ENCODE measurements at places on chromosomes 3 and 15.

DNA sequence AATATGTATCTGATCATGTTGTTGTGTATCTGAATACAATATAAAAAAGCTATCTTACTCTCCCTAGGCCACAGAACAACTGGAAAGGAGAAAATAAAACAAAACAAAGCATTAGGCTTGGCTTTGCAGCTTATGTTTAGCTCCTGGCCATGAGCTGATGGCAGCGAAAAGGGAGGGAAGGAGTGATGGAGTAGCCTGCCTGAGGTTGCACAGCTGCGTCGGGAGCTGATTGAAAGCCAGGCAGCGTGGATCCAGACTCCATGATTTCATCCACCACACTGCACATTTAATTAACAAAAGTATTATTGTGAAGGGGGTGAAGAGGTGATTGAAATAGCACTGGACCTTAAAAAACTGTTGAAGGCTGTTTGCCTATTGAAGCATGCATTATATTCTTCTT, 212.2 kb downstream of the GABRG3 start:
- DNase-seq = no peak

- no peak for DNase-seq
Measured at GRCh38 chr3:157865352-157866000, 240.7 kb downstream of the SHOX2 start.

DNA sequence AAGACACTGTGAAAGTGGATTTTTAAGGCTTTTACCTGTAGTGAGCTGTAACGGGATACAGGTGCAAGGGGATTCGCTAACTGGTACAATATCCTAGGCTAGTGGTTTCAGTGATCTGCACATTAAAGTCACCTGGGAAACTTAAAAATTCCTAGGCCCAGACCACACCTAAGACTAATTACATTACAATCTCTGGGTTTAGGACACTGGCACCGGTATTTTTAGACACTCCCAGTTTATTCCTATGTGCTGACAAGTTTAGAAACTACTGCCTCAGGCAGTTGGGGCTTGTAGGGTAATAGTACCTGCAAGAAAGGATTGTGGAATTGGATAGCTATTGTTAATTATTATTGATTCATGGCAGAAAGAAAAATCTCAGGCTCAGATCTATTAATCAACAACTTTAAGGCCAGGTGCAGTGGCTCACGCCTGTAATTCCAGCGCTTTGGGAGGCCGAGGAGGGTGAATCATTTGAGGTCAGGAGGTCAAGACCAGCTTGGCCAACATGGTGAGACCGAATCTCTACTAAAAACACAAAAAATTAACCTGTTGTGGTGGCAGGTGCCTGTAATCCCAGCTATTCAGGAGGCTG, 50.4 kb upstream of the CASR start:
- DNase-seq = no peak

GRCh38 chr15:71627604-71628003, 182.8 kb upstream of the NR2E3 start:
- DNase-seq = no peak

DNA sequence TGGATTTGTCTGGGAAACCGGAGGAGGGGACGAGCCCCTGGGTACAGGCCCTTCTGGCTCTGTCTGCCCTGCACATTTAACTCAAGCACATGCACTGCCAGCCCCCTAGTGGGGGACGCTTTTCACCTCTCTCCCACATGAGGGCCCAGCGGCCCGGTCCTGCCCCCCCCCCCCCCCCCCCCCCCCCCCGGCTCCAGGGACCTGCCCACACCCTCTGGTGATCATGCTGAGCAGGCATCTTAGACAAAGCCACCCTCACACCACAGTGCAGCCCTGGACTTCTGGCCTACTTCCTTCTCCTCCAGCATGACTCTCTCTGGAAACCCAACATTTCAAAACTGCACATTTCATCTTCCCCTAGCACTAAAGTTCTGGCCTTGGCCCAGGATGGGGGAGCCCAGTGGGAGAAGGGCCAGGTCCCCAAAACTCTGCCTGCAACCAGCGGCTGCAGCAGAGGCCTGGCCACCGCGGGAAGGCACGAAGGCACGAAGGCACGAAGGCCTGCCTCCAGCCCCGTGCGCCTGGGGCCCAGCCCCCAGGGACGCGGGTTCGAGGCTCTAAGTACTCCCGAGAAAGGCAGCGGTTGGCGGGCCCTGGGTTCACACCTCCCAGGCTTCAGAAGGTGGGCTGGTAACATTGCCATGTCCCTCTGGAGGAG, 14.1 kb downstream of the KLF15 start:
- DNase-seq = peak; percentile 58

DNA sequence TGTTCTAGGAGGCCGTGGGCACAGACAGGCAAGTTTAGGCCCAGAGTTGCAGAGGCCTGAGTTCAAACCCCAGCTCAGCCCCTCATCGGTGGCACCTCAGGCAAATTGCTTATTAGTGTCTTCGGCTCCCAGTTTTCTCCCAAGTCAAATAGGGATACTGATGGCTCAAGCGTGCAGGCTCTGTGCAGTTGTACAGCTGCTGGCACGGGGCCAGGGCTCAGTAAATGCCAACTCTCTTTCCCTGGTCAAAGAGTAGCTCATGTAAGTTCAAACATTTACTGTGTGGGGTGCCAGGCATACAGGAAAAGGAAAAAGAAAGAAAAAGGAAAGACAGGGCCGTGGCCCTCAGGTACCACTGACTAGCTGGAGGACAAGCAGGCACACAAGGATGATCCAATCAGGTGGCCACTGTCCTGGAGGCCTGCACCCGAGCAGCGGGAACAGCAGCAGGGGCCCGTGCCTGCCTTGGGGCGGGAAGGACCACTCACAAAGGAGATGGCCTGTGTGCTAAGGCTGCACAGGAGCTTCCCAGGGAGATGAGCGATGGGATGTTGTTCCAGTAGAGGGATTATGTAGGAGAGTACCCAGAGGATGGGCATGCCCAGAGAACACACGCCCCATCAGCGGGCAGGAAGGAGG, 70.8 kb downstream of the TBC1D2B start:
- DNase-seq = peak; percentile 75

GRCh38 chr15:90067181-90067952, 34.9 kb downstream of the IDH2 start:
- no peak for DNase-seq

- DNase-seq = no peak
Measured at GRCh38 chr3:9100513-9100894, 137.2 kb upstream of the RAD18 start.

DNA sequence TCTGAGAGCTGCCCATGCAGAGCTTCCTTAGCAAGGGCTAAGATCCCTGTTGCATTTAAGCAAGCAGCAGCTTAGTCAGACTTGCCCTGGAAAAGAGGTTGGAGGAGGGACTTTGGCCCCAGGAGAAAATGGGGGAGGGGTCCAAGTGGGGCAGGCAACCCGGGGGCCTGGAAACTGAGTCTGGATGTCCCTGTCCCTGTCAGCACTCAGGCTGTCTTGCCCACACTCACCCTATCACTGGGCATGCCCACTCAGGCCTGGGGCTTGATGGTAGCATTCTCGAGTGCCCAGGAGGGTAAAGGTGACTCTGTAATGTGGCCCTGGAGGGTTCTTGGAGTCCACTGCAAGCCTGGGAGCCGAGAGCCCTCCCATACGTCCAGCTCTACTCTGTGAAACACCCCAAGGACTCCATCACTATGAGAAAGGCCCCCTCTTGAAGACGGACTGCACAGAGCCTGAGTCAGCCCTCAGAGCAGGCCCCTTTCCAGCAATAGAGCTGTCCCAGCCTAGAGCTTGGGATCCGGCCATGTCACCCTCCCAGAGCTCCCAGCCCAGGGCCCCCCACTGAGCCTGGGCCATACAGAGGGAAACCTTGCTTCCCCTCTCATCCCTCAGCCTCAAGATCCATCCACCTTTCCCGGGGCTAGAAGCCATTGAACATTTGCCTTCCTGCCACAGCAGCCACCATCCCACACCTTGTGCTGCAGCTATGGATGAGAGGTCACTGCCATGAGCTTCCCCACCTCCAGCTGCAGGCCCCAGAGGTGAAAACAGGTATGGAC, 13.4 kb downstream of the MYL3 start:
- no peak for DNase-seq

GRCh38 chr15:75178938-75179745, 22.5 kb upstream of the C15orf39 start:
- no peak for DNase-seq

- no peak for DNase-seq
Measured at GRCh38 chr3:147412917-147413685, 3.9 kb downstream of the ZIC1 start.

DNA sequence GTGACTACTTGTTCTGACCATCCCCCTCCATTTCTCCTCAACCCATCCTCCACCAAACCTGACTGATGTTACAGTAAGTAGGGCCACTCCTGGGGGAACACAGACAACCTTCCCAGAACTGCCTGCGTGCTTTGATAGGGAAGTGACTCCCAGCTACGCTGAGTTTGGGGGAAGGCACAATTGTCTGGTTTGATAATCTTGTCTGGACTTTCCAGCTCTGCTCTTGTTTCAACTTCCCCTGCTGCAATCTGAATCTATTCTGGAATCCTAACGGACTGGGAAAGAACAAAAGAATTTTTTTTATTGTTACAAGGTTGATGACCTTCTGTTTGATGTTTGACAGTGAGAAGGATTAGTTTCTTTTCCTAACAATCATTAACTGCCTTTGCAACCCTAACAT, 895.6 kb downstream of the ROBO1 start:
- no peak for DNase-seq

DNA sequence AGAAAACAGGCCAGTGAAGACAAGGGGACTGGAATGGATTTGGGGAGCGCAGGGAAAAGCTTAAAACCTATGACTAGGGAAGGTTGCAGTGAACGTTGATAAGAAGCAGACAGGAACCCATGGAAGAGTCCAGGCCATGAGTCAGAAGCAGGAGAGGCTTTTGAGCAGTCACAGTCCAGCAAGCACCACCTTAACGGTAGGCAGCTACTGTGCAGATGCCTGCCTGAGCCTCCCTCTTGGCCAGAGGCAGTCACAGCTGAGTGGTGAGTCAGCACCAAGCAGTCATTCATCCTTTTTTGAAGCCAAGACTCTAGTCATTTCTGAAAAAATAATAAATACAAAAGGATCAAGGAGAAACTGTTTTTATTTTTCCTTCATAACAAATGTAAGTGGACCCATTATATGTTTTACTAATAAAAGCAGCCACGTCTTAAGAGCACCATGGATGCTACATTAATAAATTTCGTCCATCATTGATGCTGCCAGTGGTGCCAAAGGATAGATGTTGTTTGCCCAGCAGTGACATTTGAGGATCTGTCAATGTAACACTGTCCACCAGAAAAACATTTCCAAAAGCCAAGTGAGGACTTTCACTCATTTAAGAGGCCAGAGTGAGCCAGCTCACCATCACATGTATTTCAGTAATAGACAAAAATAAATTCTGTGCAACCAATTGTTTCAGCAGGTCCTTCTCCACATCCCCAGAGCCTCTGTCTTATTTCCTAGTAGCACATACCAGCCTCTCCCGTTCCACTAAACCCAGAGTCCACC, 42.1 kb upstream of the ACTC1 start:
- DNase-seq = no peak

- DNase-seq = no peak
Measured at GRCh38 chr3:127899766-127900165, 15.3 kb upstream of the KBTBD12 start.

GRCh38 chr3:12841970-12842328, 584 bp upstream of the RPL32 start:
- DNase-seq = no peak

GRCh38 chr15:90400759-90401314, 12.8 kb downstream of the IQGAP1 start:
- no peak for DNase-seq

GRCh38 chr3:194683380-194683779, 2.3 kb upstream of the FAM43A start:
- DNase-seq = no peak

GRCh38 chr3:59285560-59285959, 235.7 kb upstream of the CFAP20DC start:
- no peak for DNase-seq

GRCh38 chr3:185264849-185265553, 11.2 kb upstream of the EHHADH start:
- DNase-seq = no peak

DNA sequence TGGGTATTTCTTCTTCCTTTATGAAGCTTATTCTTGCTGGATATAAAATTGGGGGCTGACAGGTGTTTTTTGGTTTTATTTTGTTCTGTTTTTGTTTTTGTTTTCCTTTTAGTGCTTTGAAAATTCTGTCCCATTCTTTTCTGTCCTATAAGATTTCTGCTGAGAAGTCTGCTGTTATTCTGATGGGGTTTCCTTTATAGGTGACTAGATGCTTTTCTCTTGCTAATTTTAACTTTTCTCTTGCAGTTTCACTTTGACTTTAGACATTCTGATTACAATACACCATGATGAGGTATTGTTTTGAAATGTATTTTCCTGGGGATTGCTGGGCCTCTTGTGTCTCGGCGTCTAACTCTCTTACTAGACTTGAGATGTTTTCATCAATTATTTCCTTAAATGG, 22.8 kb downstream of the TTC14 start:
- no peak for DNase-seq

- no peak for DNase-seq
Measured at GRCh38 chr3:39937315-39937714, 127.9 kb downstream of the MYRIP start.

- no peak for DNase-seq
Measured at GRCh38 chr3:136404056-136404455, 153.9 kb downstream of the PCCB start.

DNA sequence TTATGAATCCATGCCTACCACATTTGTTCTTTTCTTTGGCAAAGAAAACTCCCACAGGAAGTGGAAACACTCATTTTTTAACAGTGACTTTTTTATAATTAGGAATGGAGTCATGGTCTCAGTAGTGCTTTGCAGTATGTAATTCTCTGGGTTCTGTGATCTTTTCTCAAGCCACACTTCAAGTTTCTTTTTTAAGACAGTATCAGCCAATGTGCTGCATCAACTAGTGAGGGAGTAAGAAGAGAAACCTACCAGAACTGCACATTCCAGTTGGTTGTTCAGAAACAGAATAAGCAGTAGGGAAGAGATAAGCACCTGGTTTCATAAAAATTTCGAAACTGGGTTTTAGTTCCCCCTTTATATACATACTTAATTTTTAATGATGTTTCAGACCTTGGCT, 126.3 kb downstream of the FOXB1 start:
- no peak for DNase-seq

DNA sequence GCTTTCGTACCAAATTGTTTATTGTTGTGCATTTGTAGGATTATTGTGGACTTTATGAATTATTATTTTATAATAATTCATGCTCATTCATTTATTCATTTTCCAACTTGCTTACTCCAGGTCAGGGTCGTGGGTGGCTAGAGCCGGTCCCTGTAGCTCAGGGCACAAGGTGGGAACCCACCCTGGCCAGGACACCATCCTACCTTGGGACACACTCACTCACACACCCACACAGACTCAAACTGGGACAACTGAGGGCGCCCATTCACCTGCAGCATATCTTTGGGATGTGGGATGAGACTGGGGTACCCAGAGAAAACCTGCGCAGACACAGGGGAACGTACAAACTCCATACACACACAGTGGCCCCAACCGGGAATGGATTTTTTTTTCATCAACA, 40.6 kb downstream of the SSUH2 start:
- DNase-seq = no peak

GRCh38 chr3:65545429-65545828, 493.3 kb downstream of the MAGI1 start:
- DNase-seq = no peak
